ENCODE measurements at places on chromosomes 12 and 14.

DNA sequence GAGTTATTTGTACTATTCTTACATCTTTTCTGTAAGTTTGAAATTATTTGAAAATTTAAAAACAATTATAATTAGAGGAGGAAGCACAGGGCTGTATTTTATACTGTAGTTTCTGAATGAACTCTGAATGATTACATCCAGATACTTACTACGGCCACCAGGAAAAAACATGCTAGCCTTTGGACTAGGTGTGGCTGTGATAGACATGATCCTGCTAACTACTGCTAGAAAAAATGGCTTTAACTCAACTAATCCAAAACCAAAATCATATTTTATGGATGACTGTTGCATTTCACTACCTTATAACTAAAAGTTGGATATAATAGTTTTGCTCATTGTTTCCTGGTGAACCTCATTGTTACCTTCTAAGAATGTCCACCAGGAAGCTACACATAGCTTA is 15.1 kb upstream of the SLC25A3 start:
- no peak for DNase-seq

- DNase-seq = no peak
These were observed 47.8 kb downstream of the BTBD7 start for GRCh38 chr14:93285044-93285443.

DNA sequence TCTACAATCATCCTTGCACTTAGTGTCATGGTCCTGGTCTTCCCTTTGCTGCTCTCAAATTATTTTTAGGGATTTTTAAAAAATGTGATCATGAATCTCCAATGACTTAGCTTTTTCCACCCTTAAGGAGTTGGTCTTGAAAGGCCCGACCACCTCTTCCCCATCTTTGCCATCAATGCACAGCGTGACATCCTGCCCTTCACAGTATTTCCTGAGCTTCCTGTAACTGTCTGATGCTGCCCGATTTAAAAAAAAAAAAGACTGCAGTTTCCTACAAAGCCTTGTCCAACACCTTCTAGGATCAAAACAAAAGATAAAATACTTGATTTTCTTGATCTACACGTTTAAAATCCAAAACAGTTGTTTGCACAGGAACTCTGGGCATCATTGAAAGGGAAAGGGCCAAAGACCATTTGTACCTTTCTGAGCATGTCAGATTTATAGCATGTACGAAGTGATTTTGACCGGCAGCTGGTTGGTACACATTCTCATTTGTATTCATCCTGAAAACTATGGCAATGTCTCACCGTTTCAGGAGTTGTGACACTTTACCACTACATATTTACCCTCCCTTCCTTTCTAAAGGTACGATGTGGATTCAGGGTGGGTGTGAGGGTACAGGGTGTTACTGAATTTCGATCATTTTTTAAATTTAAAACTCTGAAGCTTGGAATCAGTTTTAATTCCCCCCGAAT is 7.4 kb upstream of the ELK3 start:
- DNase-seq = no peak

- DNase-seq = no peak
These were observed 20.4 kb downstream of the EGLN3 start for GRCh38 chr14:33930439-33930838.

- no peak for DNase-seq
These were observed 327.2 kb upstream of the E2F7 start for GRCh38 chr12:77392467-77393088.

GRCh38 chr14:30243207-30243606 is 315.6 kb upstream of the PRKD1 start:
- DNase-seq = no peak

DNA sequence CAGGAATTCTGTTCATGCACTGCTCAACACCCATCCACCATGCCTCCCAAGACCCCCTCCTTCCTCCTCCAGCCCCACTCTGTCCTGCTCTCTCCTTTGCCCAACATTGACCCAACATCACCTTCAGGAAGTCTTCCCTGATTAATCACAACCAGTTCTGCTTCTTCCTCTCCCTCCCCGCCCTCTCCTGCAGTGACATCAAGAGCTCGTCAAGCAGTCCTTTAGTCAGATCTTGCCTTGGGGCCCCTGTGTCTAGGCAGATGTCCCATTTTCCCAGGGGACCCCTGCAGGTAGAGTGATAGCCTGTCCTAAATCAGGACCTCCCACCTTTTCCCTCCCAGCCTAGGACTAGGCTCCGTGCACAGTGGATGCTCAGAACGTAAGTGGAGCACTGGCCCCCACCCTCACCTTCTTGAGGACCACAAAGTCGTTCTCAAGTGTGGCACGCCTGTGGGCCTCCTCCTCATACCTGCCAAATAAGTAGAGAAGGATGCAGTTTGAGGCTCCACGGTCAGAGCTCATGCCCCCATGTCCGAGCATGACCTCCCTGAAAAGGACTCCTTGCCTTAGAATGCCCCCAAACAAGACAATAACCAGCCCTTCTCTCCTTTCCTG is 2.3 kb downstream of the KRT78 start:
- DNase-seq = no peak

DNA sequence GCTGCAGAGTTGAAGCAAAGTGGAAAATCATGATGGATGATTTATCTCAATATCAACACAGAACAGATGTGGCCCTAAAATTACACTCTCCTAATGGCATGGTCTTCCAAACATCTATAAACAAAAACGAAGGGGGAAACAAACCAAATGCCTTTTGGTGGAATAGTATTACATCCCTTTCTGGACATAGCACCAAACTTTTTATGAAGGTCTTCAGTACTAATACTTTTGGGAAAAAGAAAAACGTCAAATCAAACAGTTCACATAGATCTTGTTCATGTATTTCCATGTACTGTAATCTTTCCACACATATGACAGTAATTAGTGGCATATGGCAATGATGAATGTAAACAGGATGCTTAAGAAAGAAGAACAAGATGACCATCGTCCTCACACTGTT is 22.9 kb upstream of the ANAPC7 start:
- DNase-seq = no peak

DNA sequence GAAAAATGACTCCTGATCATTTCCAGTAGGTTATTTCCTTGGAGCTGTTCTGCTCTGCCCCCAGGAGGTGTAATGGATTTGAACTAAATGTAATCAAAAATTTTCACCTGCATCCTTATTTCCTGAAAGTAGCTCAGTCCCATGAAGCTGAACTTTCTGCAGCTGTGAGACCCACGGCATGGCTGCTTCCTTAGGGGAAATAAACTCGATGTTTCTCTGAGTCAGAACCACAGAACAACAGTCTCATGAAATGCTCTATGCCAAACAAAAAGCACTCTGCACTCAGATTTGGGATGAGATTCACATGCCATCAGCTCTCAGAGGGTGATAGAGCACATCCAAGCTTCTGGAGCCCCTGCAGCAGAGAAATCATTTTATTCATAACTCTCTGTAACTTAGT is 224.1 kb upstream of the PLEKHG7 start:
- DNase-seq = no peak

DNA sequence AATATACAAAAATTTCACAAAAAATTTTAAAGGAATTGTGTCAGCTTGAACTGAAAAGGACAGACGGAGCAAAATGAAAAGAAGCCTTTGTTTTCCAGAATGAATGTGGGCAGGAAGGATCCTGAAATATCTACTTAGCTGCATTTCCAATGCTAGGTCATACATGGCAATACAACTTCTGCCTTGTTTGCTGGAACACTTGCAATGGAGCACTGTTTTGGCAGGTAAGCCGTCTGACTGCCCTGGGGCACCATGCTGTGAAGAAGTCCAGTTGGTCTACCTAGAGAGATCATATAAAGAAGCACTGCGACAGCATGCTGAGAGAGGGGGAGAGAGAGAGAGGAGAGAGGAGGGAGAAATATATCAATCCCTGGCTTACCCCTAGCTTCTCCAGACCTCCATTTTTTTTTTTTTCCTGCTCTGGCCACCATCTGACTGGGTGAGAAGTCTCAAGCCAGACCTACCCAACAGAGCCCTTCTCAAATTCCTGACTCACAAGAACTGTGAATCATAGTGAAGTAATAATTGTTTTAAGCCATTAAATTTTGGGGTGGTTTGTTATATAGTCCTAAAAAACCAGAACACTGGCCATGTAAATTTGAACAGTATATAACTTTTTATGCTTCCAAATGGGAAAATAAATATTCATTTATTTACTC is 97.1 kb upstream of the PRICKLE1 start:
- no peak for DNase-seq

GRCh38 chr14:34851395-34851794 is 23.8 kb downstream of the BAZ1A start:
- peak; percentile 80 for DNase-seq

GRCh38 chr12:109334887-109335286 is 12.8 kb upstream of the MYO1H start:
- no peak for DNase-seq

GRCh38 chr12:1173781-1174617 is 183.0 kb downstream of the ERC1 start:
- no peak for DNase-seq

GRCh38 chr14:75631453-75631831 is 29.2 kb downstream of the ERG28 start:
- DNase-seq = no peak

GRCh38 chr12:130856088-130856487 is 15.8 kb upstream of the RAN start:
- DNase-seq = no peak

GRCh38 chr12:97426492-97427116 is 36.0 kb upstream of the RMST start:
- DNase-seq = no peak

DNA sequence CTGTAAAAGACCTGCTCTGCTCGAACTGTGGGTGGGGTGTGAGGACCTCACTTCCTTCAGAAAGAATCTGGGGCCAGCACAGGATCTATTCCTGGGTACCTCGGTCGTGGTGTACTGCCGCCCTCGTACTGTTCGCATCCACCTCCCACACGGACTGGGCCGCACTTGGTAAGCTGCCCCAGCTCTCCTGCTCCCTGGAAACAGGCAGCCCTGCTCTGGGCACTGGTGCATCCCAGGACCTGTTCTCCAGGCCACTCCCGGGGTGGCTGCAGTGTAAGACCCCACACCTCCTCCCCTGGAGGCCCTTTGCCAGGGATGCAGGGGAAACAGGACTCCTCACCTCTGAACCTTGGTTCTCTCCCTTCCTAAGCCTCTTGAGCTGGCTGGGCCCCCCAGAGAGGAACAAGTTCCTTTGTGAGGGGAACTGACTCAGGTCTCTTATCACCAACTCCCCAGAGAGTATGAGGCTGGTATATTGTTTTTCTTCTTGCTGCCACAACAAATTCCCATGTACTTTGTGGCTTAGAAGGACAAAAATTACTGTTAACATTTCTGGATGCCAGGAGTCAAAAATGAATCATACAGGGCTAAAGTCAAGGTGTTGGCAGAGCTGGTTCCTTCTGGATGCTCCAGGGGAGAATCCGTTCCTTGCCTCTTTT is 276.5 kb downstream of the NUAK1 start:
- no peak for DNase-seq

GRCh38 chr12:82818271-82819035 is 131.7 kb downstream of the TMTC2 start:
- no peak for DNase-seq

DNA sequence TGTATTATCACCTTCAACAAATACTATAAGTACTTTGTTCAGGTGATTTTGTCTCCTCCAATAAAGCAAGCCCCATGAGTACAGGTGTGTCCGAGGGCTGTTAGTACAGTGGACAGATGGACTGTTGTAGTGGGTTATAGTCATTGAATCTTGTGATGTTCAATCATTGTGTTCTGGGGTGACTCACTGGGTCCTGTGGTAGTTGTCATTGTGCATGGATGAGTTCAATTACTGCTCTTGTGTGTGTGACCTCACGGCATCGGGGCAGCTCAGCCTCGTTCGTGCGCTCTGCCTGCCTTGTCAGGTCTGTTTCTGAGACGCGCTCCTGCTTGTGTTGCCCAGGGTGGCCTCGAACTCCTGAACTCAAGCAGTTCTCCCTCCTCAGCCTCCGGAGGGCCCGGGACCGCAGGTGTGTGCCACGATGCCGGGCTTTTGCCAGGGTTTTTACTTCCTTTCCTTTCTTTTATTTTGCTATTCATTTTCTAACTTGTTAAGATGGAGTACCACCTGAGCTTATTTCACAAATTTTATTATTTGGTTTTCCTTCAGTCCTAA is 72.2 kb downstream of the DDX51 start:
- DNase-seq = no peak

DNA sequence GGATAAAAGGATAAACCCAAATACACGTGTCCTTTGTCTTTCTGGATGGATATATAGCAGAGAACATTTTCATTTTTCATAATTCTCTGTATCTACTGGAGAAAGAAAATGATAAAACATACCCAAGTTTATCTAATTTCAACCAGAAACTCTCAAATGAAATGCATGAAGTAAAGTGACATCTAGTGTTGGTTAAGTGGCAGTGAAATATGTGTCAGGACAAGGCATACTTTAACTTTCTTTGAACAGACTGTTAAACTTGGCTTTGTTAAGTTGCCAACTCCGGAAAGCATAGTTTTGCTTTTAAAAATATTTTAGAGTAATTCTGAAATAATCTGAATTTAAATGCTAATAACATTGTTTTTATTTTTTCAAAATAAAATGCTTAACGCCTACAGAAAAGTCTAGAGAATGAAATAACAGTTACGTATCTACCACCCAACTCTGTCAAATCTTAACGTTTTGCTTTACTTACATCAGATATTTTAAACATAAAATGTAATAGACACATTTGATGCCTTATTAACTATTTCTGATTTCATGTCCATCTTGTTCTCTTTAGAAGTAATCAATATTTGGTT is 25.2 kb upstream of the NTN4 start:
- no peak for DNase-seq

- no peak for DNase-seq
These were observed 36.1 kb downstream of the ASCL1 start for GRCh38 chr12:102993537-102993936.

GRCh38 chr12:41946106-41946505 is 198.6 kb downstream of the GXYLT1 start:
- no peak for DNase-seq

GRCh38 chr12:123498126-123498825 is 35.2 kb downstream of the RILPL1 start:
- no peak for DNase-seq

DNA sequence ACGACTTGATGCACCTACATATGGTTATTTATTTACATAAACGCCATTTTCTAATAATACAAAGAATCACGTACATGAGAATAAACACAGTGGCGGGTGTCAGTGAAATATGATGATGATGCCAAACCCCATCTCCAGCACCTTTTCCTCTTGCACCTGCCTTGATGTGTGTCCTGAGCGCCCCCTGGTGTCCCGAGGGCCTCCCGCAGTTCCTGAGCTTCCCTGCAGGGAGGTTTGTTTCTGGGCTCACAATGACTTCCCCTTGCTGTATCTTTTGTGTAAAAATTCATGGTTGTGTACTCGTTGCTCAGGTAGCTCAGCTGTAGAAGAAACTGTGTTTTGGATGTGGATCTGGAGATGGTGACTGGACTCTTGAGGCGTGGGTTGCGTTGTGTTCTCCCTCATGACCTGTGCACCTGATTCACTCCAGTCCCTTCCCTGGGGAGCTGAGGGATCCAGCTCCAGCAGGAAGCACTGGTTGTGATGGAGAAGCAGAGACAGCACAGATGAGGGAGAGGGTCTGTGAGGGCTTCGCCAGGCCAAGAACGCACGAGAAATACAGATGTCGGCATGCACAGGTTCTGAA is 1037.8 kb downstream of the TMEM121 start:
- DNase-seq = no peak

- no peak for DNase-seq
These were observed 1027.4 kb downstream of the FSCB start for GRCh38 chr14:43479596-43480195.

GRCh38 chr12:127761880-127762279 is 505.1 kb upstream of the TMEM132C start:
- no peak for DNase-seq

- DNase-seq = no peak
These were observed 41.4 kb downstream of the FUT8 start for GRCh38 chr14:65453807-65454480.
